ENCODE measurements at places on chromosomes 1 and 21.
A peak's percentile ranks its signal among the peaks of the same experiment; 100 is the strongest.

DNA sequence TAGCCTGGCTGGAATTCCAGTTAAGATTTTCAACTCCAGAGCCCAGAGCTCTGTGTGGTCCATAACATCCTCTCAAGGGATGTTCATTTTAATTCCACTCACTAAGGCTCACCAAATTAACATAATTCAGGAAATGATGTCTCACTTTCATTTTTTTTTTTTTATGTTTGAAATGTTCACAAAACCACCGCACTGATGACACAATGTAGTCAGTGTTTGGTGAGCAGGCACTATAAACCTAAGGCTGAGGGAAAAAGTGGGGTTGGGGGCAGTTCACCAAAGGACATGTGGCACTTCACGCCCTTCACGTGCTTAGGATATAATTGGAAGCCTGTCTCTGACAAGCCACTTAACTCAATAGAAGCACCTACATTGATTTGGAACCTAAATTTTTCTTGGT lies 177.3 kb upstream of the CAMK1G start:
- no peak for DNase-seq

DNA sequence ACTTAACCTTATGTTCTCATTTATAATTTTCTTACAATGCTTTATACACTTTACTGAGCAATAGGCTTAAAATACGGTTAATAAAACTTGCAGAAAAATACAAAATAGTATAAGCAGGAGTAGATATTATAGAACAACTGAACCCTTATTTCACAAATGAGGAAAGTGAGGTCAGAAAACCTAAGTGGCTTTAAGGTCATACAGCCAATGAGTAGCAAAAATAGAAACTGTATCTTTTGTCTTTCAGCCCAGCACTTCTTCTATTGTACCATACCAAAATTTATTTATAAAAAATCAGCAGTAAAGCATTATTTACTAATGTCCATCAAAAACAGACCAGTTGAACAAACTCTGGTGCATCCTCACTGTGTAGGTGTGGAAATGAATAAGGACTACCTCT lies 11.6 kb downstream of the FBXO42 start:
- DNase-seq: no peak

DNA sequence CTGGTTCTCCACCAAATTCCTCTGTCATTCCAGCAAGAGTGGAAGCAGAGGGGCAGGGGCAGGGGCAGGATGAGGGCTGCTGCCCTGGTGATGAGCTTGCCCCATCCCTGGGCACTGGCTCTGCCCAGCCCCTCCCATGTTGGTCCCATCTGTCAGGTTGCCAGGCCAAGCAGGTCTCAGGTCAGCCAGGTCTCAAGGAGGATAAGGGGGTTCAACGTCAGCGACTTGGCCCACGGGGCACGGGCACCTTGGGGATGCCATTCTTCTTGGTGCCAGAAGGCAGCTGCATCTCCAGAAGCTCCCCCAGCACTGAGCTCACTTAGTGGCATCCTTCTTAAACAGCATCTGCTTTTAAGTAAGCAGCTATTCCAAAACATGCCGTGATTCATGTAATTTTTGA lies 133.1 kb downstream of the AJAP1 start:
- no peak for DNase-seq

GRCh38 chr1:192147696-192148095 lies 10.6 kb upstream of the RGS18 start:
- DNase-seq: no peak

- no peak for DNase-seq
These were observed 804 bp upstream of the IKBKE start for GRCh38 chr1:206469411-206469932.

DNA sequence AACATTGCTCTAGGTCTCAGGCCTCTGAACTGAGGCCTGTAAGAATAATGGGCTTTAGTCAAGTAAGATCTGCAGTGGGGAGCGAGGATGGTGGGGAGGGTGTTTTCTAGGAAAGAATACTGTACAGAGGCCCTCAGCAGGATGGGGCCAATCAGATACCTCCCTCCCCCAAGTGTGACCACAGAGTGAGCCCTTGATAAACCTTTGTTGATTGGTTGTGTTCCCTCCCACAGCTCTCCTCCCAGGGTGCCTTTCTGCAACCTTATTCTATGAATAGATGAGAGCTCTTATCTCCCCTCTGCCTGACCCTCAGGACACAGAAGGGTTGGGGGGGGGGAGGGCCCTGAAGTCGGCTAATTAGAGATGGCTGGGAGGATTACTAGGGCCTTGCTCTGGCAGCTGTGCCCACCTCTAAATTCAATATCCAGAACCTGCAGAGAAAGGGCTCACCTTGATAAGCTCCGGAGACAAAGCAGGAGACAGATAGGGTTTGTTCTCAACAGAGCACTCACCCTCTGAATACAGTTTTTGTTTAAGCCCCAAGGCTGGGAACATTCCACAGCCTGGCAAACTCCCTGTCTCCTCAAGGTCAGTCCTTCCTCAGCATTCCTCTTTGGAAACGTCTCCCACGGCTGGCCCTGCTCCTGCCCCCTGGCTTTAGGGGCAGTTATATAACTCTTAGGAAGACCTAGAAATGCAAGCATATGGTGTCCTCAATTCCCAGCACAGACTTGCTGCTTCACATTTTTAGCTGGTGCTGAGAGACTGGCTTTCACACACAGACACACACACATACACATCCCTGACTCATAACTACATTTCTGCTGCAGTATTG lies 42.9 kb downstream of the ATP1A1 start:
- peak; percentile 7 for DNase-seq

GRCh38 chr1:41615316-41615715 lies 130.8 kb upstream of the EDN2 start:
- DNase-seq: no peak

DNA sequence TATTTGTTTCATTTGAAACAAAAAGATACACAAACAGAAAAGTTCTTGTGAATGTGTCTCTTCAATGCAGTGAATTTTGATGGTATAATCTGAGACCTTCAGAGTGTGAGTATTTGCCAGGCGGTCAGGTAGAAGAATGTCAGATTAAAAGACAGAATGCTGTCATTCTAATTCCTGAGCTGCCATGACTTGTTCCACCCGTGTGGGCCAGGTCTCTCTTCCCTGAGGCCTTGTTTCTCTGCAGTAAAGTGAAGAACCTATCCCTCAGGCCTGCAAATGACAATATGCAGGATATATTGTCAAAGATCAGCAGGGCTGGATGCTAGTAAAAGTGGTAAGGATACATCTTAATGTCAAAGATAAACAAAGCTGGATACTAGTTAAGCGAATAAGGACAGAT lies 111.4 kb downstream of the ZP4 start:
- DNase-seq: no peak

GRCh38 chr1:41420351-41420750 lies 59.1 kb downstream of the FOXO6 start:
- no peak for DNase-seq

- no peak for DNase-seq
These were observed 32.0 kb downstream of the PLXNA2 start for GRCh38 chr1:208211921-208212843.

- no peak for DNase-seq
These were observed 168.2 kb downstream of the RASAL2 start for GRCh38 chr1:178262120-178262500.

GRCh38 chr1:172939475-172939874 lies 111.3 kb downstream of the TNFSF18 start:
- no peak for DNase-seq

GRCh38 chr1:37250371-37250770 lies 216.1 kb upstream of the GRIK3 start:
- DNase-seq: peak; percentile 59

DNA sequence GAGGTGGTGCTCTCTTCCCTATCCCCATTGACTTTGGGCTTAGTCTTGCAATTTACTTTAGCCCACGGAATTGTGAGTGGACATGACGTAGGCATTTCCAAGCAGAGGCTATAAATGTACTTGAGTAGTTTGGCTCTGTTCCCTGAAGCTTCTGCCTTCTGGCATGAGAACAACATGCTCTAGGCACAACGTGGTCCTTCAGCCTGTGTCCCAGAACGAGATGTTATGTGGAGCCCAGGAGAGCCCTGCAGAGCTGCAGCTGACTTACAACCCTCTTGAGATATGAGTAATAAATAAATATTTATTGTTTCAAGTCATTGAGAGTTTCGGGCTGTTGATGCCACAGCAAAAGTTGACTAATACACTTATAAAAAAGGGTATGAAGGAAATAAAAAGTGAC lies 105.2 kb upstream of the HMGB4 start:
- no peak for DNase-seq

GRCh38 chr1:150574260-150575071 lies 4.9 kb downstream of the MCL1 start:
- DNase-seq: peak; percentile 75

- no peak for DNase-seq
These were observed 272.6 kb downstream of the MATN1 start for GRCh38 chr1:30450818-30451233.

DNA sequence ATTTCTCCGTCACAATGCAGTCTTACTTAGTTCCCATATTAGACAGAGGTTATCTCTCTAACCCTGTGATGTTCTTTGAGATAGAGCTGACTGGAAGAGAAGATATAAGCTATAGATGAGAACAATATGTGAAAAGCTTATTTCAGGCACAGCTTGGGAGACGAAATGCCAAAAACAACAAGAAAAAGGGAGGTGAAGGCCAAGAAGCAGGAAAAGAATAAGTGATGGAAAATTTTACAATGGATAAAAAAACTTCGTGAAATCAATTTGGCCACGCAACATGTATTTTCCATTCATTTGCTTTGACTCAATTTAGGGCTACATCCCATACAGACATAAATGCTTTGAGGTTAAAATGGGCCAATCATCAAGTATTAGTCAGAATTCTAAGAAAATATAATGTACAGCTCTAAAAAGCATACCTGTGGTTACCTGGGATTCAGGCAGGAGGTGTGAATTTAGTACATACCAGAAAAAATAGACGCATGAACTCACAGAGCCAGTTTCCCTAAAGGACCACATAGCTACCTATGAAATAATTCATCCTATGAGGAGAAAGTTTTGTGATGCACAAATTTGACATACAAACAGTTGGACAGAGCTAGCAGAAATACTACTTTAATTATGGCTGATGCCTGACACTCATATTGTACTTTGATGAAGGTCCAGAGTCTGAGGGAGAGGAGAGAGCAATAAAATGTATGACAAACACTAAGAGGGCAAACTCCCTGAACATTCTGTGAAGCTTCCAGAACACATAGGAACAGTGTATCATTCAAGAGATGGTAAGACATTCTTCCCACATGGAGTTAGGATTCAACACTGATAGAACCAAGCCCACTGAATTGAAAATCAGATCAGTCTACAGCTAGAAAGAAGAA lies 12.1 kb downstream of the RGS1 start:
- DNase-seq: no peak

DNA sequence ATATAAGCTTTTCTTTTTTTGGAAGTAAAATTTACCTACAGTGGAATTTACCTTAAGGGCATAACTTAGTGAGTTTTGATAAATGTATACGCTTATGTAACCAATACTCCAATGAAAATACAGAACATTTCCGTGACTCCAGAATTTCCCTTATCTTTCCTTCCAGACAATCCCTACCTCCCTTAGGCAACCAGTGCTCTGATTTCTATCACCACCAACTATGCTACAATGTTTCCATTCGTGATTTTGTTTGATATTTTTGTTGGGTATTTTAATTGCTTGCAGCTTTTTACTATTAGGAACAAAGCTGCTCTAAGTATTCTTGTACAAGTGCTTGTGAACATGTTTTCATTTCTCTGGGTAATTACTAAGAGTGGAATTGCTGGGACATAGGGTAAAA lies 14.6 kb downstream of the IFT25 start:
- no peak for DNase-seq

- no peak for DNase-seq
These were observed 301.3 kb downstream of the SIPA1L2 start for GRCh38 chr1:232328486-232329102.

DNA sequence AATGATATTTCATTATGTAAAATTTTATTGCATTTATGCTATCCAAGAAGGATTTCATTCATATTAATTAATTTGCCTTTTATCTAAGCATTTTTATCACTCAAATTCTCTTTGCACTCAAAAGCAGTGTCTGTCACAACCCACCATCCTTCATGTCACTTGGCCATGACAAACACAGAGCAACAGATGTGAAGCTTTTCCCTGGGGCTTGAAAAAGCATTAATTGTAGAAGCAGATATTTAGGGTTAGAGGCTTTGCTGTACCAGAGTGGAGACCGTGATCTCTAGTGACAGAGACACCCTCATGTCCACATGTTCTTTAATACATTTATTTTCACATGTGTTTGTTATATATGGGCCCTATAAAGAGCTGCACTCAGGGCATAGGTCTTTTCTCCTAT lies 230.5 kb downstream of the SPATA17 start:
- no peak for DNase-seq

- DNase-seq: no peak
These were observed 120.3 kb downstream of the PPIAL4G start for GRCh38 chr1:148362626-148363438.

DNA sequence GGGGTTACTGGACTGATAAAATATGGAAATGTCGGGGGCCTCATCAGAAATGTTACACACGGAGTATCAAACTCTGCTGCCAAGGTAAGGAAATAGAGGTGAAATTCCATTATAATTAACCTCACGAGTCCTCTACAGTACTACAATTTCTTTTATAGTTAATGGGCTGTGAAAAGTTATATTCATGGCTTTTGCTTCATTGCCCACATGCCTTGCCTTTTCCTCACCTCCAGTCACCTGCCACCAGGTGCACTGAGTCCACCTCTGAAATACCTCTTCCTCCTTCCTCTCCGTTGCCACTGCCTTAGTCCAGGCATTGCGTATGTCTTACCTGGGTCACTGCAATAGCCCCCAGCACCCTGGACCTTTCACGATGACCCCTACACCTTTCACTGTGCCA lies 186.9 kb downstream of the VPS13D start:
- no peak for DNase-seq

DNA sequence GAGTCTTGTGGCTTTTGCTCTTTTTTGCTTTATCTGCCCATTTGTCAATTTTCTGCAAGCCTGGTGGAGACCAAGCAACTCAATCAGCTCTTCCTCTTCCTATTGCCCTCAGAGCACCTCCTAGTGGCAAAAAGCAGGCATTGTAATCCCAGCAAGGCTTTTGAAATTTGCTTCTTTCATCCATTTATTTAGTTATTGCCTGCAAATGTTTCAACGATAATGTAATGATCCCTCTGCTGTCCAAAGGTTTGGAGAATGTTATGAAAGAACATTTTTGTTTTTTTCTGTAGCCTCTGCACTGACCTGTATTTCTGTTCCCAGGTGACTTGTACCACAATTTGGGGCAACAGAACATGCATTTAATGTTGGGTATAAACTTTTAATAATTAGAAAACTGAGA lies 127.8 kb downstream of the GABPA start:
- peak; percentile 16 for DNase-seq
